ENCODE measurements at places on chromosomes 12 and 14. TPM values are rescaled to one million over a fixed set of nuclear protein-coding genes. Genes with fewer than 3 reads are reported as not detected.

C12orf54 gene
- not detected for total RNA-seq

DNA sequence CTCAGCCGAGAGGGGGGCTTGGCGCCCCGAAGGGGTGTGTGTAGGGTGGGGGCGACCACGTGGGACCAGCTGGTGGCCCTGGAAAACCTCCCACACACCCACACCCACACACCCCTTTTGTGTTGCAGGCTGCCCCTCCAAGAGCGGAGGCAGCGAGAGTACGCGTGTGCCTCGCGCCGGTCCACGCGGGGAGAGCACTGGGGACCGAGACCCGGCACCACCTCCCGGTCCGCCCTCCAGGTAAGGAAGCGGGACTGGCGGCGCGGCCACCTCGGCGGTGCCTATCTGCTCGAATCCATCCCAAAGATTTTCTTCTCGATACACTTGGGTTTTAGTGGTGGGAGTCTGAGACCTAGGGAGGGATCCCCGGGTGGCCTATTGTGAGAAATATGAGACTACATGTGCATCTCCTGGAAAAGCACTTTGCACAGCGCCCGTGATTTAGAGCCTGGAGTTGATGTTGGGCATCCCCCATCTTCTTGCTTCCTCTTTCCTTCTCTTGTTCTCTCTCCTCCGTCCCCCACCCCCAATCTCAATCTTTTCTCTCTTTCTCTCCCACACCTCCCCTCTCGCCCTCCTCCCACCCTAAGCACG lies 393 bp downstream of the SYT1 start:
- H3K4me1 ChIP-seq, result peaks cover 1% of the 10 kb centered on the region
- H3K27ac ChIP-seq, result no peak overlapping the region
- H3K4me3 ChIP-seq, result no peak overlapping the region
- DNase-seq, result no peak
- no peaks in the 10 kb centered on the region for H3K36me3 ChIP-seq

DNA sequence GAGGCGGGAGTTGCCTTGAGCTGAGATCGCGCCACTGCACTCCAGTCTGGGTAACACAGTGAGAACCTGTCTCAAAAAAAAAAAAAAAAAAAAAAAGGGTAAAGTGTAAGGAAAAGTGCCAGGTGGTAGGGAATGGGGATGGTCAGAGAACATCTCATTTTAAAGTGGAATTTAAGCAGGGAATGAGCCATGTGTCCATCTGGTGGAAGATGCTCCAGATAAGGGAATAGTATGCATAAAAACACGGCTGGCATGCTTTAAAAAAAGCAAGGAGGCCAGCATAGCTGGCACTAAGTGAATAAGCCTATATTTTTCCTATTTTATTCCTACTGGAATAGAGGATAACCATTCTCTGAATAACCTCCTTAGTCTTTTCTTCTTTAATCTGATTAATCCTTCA lies 33.7 kb downstream of the FAM186A start:
- no peaks in the 10 kb centered on the region for H3K36me3 ChIP-seq
- no peak overlapping the region for H3K27ac ChIP-seq
- DNase-seq, result no peak
- H3K4me1 ChIP-seq, result no peaks in the 10 kb centered on the region
- peaks cover 1% of the 10 kb centered on the region for H3K27me3 ChIP-seq

DNA sequence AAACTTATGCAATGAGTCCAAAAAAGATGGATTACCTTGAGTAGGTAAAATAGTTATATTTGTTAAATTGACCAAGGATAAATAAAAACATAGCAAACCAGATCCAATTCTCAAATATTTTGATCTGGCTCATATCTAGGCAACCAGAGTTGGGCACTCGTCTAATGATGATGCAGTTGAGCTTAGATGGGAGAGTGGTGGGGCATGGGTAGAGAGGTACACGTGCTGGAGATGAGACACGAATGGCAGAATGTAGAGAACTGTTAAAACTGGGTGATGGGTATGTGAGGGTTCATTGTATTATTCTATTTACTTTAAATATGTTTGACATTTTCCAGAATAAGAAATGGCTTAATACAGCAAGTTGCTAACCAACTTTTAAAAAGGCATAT lies 7.6 kb upstream of the RNF34 start:
- H3K4me1 ChIP-seq, result peaks cover 16% of the 10 kb centered on the region
- H3K27me3 ChIP-seq, result no peaks in the 10 kb centered on the region
- no peak for DNase-seq

DNA sequence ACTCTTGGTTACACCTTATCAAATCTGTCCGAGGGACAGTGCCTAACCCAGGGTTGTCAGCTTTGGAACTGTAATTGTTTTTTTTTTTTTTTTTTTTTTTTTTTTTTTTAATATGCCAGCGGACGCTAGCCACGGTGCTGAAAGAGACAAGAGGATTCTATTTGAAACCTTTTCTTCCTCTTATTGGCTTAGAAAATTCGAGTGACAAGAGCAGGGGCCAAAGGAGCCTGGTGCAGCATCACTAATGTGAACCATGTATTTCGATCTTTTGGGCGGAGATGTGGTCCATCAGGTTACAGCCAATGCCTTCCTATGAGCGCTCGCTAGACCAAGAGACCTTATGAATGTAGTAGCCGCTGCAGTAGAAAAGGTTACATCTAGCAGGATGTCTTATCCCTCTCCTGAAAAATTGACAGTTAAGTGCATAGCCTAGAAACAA lies 922 bp downstream of the PTPRR start:
- no peaks in the 10 kb centered on the region for H3K4me1 ChIP-seq
- DNase-seq, result no peak
- no peak overlapping the region for H3K27ac ChIP-seq
- H3K36me3 ChIP-seq, result no peaks in the 10 kb centered on the region
- peaks cover 12% of the 10 kb centered on the region for H3K27me3 ChIP-seq

DNA sequence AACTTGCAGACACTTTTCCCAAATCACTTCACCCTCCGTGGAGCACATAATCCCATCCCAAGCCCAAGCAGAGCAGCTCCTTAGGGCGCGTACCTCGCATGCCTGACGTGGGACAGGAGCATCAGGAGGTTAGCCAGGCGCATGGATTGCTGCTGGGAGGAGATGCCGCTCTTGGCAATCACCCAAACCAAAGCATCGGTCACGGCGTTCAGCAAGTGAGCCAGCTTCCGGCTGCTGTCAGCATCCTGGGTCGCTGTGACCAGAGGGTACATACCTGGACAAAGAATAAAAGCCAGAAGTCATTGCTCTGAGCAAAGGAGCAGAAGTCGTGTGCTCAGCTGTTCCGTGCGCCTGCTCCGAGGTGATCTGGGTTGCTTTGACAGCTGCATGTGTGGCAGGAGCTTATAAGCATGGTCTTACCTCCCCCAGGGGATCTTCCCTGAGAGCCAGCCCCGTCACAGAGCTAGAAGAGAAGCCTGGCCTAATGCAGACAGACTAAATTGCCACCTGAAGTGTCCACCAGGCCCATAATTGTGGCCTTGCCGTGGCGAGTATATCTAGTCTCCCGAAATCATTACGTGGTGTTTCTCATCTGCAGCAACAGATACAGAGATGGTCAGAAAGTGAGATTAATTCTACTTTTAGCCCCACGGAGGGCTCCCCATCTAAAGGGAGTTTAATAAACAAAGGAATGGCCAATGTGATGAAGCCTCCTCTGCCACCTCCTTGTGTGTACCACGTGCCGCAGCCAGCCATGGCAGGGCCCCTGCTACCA lies 59.1 kb downstream of the ESR2 start:
- H3K4me1 ChIP-seq, result no peaks in the 10 kb centered on the region
- peaks cover 11% of the 10 kb centered on the region for H3K27me3 ChIP-seq
- DNase-seq, result no peak
- no peak overlapping the region for H3K4me3 ChIP-seq
- H3K36me3 ChIP-seq, result peaks cover 9% of the 10 kb centered on the region

DPF3 gene
- 3.8 TPM for total RNA-seq

DNA sequence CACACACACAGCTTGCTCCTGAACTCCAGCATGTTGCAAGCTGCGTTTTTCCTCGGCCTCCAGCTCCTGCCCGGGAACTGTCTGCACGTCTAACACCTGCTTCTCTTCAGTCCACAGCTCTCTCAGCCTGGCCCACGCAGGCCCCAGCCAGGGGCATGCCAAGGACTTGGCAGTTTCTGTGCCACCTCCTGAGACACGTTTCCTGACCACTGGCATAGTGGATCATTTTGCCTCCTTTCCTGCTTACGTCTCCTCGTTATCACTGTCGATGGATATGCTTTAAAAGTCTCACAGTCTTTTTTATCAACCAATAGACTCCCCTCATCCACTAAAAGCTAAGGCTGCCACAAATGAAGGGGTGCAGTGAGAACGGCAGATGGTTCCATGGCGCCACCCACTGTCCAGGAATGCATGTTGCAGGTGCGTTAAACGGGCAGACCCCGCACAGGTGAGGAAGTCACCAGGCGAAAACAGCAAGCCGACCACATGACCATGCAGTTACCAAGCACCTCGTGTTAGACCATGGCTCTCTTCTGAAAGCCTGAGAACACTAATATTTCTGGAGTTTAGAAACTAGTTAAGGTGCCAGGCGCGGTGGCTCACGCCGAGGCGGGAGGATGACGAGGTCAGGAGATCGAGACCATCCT lies 14.7 kb upstream of the TEAD4 start:
- H3K4me1 ChIP-seq, result peaks cover 5% of the 10 kb centered on the region
- H3K36me3 ChIP-seq, result no peaks in the 10 kb centered on the region
- H3K27ac ChIP-seq, result no peak overlapping the region
- no peaks in the 10 kb centered on the region for H3K27me3 ChIP-seq

DNA sequence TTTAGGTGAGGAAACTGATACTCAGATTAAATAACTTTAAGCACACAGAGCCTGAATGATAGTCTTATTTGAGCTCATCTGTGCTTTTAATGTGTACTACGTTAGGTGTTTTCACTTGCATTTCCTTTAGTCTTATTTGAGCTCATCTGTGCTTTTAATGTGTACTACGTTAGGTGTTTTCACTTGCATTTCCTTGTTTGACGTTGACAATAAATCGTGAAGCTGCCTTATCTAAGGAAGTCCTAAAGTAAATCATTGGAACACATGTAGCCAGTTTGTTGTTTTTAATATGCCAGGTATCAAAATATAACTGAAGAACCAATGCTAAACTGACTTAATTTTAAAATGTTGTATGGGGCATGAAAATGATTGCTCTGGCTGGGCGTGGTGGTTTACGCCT lies 2.0 kb downstream of the RAP1B start:
- DNase-seq, result no peak
- peaks cover 48% of the 10 kb centered on the region for H3K4me1 ChIP-seq
- H3K36me3 ChIP-seq, result peaks cover 26% of the 10 kb centered on the region
- H3K27me3 ChIP-seq, result no peaks in the 10 kb centered on the region

Data from activated naive CD8-positive, alpha-beta T cell treated with anti-CD3 and anti-CD28 coated beads, Interleukin-2, amount 10 ng/mL, durations not matched to agents 7 days and 5 days (primary cell).